ENCODE measurements at places on chromosomes 5 and 9.

GRCh38 chr5:123813264-123813663 lies 301.3 kb downstream of the CSNK1G3 start:
- no peak for DNase-seq

DNA sequence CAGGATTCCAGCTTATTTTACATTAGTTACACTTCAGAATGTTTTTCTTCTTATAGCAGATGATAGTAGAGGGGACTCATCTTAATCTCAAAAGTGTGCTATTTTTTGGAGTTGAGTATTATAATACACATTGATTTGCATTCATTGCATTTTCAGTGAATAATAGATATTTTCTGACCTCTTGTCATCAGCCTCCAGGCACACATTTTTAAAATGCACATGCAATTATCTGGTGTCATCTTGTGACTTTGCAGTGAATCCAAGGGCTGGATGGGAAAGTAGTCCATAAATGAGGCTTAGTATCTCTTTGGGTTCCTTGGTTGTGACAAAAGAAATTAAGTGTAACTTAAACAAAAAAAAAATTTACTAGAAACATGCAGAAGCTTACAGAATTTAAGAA lies 28.1 kb upstream of the POU4F3 start:
- DNase-seq: no peak

GRCh38 chr5:18323891-18324290 lies 689.6 kb downstream of the TAF11L14 start:
- DNase-seq: no peak

DNA sequence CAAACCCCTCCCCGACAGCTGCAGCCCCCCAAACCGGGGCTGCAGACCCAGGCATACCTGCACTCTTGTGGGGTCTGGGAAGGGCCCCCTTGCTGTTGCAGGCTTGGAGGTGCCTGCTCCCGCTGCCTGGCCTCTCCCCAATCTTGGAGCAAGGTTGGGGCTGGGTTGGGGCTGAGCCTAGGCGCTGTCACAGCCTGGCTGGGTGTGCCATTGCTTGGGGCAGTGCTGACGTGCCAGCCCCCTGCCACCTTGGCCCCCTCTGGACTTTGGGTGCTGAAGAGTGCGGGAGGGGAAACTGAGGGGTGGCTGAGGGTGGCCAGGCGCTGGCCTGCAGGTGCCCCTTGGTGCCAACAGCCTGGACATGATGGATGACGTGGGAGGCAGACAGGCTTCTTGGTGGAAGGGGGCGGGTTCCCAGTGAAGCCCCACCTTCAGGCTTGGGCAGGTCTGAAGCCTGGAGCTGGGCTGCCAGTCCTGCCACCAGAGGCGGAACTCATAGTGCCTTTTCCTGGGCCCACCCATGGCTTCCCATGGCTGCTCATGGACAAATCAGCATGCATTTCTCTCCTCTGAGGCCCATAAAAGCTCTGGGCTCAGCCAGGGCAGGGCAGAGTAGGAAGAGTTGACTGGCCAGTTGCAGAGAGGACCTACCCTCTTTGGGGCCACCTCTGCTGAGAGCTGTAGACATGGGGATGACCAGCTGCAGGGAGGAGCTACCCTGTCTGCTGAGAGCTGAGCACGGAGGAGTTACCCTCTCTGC lies 19.1 kb downstream of the TMEM38B start:
- no peak for DNase-seq

GRCh38 chr9:103985077-103985476 lies 109.0 kb upstream of the SMC2 start:
- DNase-seq: no peak

- no peak for DNase-seq
Observed at GRCh38 chr5:135813758-135814157, 20.7 kb upstream of the SLC25A48 start.

DNA sequence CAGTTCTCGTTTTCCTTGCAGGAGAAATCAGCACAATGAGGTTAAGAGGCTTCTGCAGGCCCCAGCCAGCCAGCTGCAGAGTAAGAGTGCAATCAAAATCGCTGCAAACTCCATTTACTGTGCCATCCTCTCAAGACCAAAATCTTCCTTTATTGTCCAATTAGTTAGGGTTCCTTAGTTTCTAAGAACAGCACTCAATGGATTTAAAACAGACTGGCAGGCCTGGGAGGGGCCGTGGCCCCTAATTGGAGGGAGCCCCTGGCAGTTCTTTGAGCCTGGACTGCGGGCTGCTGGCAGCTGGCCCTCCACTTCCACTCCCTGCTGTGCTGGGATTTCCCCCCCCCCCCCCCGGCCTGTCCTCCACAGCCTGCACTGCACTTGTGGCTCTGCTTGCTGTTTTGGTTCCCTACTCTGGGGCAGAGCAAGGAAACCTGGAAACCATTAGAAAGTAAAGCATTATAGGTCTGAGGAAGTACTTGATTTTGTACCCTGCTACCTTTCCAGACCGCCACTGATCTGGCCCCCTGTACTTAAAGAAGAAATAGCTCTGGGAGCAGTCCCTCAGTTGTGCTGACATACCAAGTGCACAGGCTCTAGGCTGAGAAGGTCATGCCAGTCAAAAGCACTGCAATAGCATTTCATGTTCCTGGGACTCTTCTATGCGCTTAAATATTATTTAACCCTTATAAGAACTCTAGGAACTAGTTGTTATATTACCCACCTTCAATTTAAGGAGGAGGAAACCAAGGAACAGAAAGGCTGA lies 129.0 kb downstream of the APBA1 start:
- DNase-seq: peak; percentile 91

DNA sequence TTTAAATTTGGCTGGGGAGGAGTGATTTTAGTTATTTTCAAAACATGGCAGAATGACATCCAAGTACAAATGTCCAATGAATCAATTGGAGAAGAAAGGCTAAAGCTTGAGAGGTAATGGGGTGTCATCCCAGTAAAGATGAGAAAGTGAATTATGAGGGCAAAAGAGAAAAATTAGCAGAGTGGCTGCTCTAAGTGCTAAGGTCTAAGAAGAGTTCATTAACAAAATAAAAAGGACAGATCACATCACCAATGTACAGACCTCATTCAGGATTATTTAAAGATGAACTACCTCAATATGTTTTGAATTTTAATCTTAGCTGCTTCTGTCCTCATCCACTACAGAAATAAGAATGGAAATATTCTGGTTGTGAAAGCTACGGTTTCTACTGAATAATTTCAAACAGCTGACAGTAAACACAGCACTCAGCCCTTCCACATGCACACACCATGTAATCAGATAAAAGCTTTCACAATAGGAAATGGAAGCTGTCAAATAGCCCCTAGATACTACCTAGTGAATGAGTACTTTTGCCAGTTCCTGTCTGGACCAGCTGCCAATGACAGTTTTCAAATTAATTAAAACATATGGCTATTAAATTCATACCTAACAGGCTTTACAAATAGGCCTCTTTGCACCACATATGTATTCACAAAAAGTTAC lies 171.5 kb downstream of the SSBP2 start:
- peak; percentile 34 for DNase-seq

- DNase-seq: no peak
Observed at GRCh38 chr9:25857147-25857546, 178.9 kb upstream of the TUSC1 start.

GRCh38 chr5:100406640-100407039 lies 128.5 kb upstream of the FAM174A start:
- DNase-seq: no peak

DNA sequence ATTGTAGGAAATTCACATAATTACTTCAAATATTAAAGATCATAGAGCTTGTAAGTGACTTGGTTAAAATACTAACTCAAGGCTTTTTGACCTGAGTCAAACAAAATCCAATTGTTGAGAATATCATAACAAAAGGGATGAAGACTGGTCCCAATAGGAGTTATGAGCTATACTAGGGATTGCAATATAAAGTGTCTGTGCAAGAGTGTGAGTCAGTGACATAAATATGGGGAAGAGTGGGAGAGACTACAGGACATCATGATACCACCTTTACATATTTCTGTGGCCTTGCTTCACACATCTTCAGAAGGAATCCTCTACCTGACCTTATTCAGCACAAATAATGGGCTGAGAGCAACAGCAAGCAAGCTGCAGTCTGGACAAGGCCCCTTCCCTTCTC lies 180.9 kb upstream of the SLC24A2 start:
- no peak for DNase-seq

DNA sequence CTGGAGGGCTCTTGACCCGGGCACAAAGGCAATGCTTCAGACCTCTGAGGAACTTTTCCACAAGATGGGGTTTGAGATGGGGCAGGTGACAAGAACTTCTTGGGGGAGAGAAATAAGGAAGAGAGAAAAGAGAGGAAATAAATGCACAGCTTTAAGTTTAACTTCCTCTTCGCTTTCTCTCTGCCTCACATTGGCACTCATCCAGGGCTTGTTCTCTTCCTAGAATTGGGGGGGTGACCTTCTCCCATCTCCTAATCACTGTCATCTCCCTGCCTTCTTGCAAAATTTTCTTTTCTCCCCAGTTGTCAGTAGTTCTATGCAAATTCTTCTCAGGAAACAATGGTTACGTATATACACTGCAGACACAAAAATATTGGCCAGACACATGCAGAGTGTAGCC lies 19.1 kb upstream of the ADCY2 start:
- no peak for DNase-seq

- no peak for DNase-seq
Observed at GRCh38 chr5:1107167-1108022, 4.5 kb downstream of the SLC12A7 start.

GRCh38 chr9:20538956-20539355 lies 83.3 kb downstream of the MLLT3 start:
- DNase-seq: no peak

DNA sequence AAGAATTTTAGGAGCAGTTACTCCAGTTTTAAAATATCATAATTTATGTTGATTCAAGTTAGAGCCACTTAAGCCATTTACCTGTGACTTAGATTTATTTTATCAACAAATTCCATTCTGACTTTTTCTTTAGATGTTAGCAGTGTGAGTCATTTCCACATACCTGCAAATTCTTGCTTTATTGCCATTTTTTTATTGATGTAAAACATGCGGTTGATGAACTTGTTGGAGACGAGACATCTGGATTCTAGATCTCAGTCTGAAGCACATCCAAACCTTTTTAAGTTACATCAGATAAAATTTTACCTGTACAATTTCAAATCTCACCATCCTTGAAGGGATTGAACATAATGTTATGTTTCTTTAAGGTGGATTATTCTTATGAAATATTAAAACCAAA lies 240.9 kb downstream of the IRX1 start:
- no peak for DNase-seq

DNA sequence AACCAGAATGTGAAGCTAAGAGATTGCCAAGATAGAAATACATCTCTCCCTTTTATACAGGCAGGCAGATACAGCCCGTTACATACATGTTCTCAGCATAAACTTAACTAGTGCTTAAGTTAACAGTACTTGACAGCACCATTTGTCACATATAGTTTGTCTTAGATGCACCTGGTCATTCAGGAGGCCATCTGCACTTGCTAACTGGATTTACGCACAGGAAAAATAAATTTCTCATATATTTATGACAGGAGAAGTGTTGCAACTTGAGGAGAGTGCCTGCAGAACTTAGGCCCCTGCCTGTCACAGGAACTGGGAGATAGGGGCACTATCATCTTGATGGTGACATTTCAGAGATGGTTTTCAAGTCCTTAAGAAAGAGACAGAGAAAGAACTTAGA lies 1462.1 kb upstream of the CDH9 start:
- peak; percentile 97 for DNase-seq

GRCh38 chr5:168925160-168925559 lies 346.0 kb upstream of the PANK3 start:
- no peak for DNase-seq

GRCh38 chr5:86232246-86232645 lies 385.5 kb upstream of the COX7C start:
- no peak for DNase-seq

- DNase-seq: no peak
Observed at GRCh38 chr9:107963246-107963645, 473.7 kb upstream of the KLF4 start.

- no peak for DNase-seq
Observed at GRCh38 chr5:34622098-34622400, 34.1 kb upstream of the RAI14 start.

- DNase-seq: no peak
Observed at GRCh38 chr5:78497573-78498533, 137.4 kb downstream of the SCAMP1 start.

GRCh38 chr5:107119656-107120055 lies 551.1 kb downstream of the EFNA5 start:
- DNase-seq: no peak

All from SK-N-DZ (cell line).